Putamen (tissue), 1 donor: ENCODE measurements at places on chromosomes 2 and 18.
A peak's percentile ranks its signal among the peaks of the same experiment; 100 is the strongest.

- DNase-seq = no peak
These were observed 12.7 kb downstream of the FBLN7 start for GRCh38 chr2:112150851-112151250.

DNA sequence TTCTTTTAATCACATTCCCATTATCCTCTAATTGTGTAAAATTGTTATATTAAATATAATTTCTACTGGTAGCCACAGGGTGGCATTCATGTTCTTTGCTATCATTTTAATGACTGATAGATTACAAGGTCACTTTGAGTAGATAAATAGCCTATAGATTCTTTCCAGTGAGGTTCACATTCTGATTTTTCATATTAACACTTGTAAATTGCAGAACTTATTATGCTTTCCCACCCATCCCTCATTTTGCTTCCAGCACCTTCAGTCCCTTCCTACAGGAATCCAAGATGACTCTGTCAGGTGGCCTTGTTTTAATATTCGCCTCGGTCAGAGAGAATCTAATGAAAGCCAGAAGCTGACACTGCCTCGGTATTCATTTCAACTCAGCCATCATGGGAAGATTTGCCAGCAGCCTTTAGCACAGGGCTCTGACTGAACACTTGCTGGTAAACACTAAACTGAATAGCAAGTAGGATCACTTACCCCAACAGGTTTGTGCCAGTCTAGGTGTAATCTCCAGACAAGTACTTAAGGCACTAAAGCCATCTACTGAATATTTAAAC, 101.2 kb upstream of the FSHR start:
- peak; percentile 14 for DNase-seq

DNA sequence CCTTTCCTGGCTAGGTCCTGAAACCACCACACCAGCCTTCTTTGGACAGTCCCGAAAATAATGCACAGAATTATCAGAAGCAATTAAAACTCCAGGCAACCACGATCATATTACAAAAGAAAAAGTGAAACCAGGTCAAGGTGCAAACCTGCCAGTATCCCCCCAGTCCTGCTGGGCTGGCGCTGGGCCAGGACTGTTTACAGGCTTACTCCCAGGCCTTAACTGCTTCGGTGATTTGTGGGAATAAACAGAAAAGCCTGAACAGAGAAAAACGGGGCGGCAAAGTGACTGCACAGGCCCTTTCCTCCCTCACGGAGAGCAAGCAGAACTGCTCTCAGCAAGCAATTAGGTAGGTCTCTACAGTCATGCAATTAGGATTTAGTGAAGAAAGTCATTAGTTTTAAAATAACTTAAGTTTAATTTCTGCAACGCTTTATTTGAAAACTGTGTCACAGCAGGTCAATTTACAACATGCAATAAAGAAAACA, 1.3 kb downstream of the HDAC4 start:
- DNase-seq = peak; percentile 29

GRCh38 chr2:85765081-85765731, 11.4 kb downstream of the ATOH8 start:
- no peak for DNase-seq

GRCh38 chr2:176984987-176985386, 227.6 kb upstream of the HNRNPA3 start:
- DNase-seq = no peak
